Hypothalamus (tissue), 51 donors: ENCODE measurements at places on chromosomes 16 and 17.

GRCh38 chr16:66515596-66516508, 34.1 kb downstream of the TK2 start:
- no peak for DNase-seq

GRCh38 chr16:89120921-89121351, 27.3 kb downstream of the ACSF3 start:
- no peak for DNase-seq

DNA sequence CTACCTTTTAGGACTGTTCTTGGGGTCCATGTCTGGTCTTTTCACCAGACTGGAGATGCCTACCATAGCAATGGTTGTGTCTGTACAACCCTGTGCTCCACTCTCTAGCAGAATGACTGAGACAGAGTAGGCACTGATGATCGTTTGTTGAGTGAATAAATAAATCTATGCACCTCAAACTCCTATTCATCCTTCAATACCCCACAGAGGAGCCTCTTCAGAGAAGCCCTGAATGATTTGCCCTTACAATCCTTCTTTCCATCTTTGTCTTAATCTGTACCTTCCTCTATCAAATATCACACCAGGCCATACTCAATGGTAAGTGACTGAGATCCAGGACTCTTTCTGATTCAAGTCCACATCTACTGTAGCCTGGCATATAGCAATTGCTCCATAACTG, 23.3 kb downstream of the PIMREG start:
- DNase-seq: no peak

- no peak for DNase-seq
Observed at GRCh38 chr16:83906683-83907082, 7.8 kb downstream of the MLYCD start.

DNA sequence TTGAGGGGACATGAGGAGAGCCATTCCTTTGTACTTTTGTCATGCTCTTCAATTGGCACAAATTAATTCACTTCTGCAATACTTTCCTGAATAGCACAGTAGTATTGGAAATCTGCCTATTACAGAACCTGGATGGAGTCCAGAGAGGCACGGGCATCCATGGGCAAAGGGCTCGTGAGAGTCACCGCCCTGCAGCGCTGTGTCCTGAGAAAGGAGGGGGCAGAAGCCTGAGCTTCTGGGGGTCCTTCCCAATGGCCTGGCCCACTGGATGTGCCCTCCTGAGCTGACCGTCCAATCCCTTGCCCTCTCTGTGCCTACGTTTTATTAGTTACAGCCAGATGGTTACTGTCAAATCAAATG, 3.5 kb downstream of the G6PC1 start:
- no peak for DNase-seq

GRCh38 chr17:70215656-70216055, 46.3 kb downstream of the KCNJ2 start:
- no peak for DNase-seq

DNA sequence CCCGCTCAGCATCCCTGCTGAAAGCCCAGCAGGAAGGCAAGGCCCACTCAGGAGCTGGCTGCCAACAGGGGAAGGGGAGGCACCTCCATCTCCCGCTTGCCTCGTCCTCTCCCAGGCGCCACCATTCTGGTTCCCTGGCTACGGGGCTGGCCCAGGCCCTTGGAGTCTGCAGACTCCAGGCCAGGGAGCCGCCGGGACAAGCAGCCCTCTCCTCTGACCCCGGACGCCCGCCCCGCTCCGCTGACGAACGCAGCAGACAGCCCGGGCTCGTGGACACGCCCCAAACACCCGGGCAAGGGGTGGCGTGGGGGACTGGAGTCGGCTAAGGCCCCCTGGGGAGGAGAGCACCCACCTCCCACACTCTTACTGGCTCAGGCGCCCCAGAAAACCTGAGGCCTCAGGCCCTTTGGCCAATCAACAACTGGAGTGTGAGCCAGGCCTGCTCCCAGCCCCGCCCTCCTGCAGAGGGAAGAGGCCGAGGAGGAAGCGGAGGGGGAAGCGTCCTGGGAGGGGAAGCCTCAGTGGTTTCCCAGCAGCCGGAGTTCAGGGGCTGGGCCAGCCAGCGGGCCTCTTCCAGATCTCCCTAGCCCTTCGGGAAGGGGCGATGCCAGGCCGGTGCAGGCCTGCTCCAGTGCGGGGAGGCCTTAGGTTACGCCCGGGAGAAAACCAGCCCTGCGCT, 4.2 kb downstream of the MNT start:
- peak; percentile 35 for DNase-seq
